Globus pallidus (tissue), 1 donor: ENCODE measurements at places on chromosomes 2 and 18.

GRCh38 chr2:29394981-29395350, 279.8 kb downstream of the CLIP4 start:
- DNase-seq: no peak

DNA sequence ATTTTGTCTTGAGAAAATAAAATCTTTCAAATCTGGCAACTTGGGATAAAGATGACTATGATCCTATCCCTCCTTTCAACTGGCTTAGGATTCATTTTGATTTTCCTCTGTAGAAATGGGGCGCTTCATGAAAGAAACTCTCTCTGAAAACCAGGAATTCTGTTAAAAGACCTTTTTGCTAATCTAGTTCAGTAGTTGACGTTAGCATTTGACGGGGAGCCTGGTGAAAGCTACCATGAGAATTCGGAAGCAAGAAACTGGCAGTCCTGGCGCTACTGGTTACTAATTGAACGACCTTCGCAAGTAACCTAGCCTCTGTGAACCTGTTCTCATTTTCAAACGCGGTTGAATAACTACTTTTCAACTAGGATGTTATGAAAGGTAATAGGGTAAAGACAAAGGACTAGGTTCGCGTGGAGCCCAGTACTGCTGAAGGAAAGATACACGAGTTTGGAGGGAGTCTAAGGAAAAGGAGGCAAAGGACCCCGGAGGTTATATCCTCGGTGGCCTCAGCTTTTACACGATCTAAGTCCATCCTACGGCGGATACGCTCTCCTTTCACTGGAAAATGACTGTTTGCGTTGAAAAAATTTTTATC, 604 bp upstream of the STK11IP start:
- DNase-seq: no peak

GRCh38 chr2:165888171-165888570, 65.4 kb downstream of the TTC21B start:
- DNase-seq: no peak

DNA sequence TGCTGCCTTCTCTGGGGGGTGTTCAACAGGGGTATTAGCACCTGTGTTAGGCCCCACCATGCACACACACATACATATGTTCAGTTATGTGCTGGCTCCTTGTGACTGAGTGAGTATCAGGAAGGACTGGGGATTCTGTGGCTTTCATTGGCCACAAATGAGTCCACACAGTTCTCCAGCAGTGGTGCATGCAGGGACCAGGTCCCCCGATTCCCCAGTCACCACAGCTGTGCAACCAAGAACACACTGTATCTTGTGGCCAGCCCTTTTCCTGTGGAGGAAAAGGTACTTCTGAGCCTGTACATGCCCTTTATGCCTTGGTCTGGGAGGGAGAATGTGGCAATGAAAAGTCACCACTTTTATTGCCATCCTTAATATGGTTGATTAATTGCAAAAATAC, 74.9 kb upstream of the KLF7 start:
- DNase-seq: no peak

DNA sequence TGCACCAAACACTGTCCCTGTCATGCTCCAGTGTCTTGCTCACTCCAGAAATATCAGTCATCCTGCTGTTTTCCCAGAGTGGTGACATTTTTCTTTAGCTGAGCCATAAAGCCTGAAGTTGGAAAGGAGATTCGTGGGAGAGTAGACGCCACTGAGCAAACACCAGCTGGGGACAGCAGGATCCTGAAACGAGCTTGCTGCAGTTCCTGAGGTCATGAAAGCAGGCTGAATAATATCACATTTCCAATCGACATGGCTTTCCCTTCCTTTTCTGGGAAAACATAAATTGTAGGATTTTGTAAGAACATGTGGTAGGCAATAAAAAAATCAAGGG, 276.4 kb downstream of the CDCA7 start:
- DNase-seq: peak; percentile 1

DNA sequence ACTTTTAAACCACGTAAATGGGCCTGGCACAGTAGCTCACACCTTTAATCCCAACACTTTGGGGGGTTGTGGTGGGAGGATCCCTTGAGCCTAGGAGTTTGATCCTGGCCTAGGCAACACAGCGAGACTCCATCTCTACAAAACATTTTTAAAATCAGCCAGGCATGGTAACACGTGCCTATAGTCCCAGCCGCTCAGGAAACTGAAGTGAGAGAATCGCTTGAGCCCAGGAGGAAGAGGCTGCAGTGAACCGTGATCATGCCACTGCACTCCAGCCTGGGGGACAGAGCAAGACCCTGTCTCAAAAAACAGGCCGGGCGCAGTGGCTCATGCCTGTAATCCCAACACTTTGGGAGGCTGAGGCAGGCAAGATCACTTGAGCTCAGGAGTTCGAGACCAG, 12.2 kb downstream of the ROCK1 start:
- no peak for DNase-seq

DNA sequence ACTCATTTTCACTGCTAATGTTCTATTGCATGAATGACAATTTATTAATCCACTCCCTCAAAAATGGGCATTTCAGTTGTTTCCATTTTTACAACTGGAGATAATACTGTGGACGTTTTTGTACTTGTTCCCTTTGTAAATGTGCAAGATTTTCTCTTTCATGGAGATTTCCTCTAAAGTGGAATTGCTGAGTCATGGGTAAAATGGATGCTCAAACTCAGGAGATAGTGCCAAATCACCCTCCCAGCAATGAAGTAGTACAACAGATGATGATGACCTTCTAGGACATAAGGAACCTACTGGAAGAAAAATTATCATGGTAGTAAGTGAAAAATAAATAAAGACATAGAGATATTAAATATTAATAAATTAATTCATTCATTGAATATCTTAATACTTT, 460.8 kb upstream of the CHST9 start:
- no peak for DNase-seq

GRCh38 chr2:62362561-62362960, 143.4 kb downstream of the TMEM17 start:
- DNase-seq: no peak

DNA sequence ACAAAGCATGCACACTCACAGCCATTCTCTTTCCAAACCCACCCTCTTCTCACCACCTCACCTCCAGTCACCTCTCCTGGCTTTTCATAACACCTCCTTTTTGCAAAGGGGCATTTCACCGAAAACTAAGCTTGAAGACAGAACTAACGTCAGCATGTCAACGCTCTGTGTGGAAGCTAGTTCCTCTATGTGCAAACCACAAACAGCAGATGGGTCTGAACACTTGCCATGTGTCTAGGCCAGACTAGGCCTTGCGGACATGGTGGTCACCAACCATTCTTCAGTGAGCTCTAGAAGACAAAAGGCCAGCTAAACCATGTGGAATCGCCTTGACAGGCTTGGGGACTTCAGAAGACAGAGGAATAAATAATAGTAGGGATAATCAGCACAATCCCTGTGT, 148.5 kb downstream of the TXNL1 start:
- peak; percentile 14 for DNase-seq
